Activated T-helper 9 cell treated with anti-CD3 and anti-CD28 coated beads, Interleukin-2, amount 50 U/mL, for 16 hours (primary cell): ENCODE measurements at places on chromosomes 13 and 19.

DNA sequence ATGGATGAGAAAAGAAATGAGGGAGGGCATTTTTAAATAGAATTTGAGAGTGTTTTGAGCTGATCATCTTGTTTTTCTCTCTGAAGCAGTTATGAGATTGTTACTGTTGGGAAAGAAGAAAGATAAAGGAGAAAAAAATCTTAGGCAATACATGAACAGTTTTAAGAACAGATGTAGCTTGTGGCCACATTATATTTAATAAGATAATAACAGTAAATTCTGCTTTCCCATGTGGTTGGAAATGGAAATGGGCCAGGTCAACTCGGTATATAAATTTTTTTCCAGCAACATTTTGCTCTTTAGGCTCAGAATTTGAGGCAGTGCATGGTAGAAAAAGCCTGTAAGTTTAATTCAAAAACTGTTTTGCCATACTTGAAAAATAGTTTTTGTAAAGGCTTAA is 118.7 kb downstream of the POSTN start:
- DNase-seq = no peak

- no peak for DNase-seq
These were observed 20.3 kb downstream of the CEACAM16 start for GRCh38 chr19:44719262-44719701.

DNA sequence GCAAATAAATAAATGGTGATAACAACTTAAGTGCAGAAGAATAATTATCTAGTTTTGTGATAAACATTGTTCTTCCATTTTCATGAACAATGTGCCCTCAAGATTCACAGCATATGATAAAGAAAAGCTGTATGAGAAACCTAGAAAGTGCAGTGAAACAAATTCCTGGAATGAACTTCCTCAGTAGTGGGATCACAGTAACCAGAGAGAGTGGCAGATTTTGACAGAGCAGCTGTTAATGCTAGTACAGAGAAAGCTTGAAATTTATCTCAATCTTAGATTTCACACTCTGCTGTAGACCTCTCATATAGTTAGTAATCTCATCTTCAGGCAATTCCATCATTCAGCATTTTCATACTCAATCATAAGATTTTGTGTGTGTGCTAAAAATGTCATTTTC is 664.9 kb downstream of the PCDH9 start:
- no peak for DNase-seq

- DNase-seq = no peak
These were observed 128.0 kb downstream of the DCT start for GRCh38 chr13:94351292-94351990.

GRCh38 chr13:100302391-100302790 is 213.5 kb downstream of the PCCA start:
- no peak for DNase-seq
